NCI-H226 (cell line): ENCODE measurements at places on chromosomes 1 and 21.
A peak's percentile ranks its signal among the peaks of the same experiment; 100 is the strongest.

DNA sequence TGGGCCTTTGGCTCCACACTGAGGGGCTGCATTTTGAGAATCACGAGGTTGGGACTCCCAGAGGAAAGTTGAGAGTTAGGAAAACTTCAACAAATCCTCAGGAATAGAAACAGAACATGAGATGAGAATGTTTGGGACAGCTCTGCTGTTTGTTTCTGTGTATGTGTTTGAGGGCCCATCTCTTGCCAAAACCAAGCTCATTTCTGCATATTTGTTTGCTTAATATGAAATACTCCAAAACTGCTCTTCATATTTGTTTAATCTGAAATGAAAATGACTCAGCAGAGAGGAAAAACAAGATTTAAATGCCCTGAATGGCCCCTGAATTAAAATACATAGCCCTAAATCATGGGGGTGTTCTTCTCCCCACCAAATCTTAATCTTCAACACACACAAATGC lies 78.1 kb downstream of the DDR2 start:
- DNase-seq, result no peak

DNA sequence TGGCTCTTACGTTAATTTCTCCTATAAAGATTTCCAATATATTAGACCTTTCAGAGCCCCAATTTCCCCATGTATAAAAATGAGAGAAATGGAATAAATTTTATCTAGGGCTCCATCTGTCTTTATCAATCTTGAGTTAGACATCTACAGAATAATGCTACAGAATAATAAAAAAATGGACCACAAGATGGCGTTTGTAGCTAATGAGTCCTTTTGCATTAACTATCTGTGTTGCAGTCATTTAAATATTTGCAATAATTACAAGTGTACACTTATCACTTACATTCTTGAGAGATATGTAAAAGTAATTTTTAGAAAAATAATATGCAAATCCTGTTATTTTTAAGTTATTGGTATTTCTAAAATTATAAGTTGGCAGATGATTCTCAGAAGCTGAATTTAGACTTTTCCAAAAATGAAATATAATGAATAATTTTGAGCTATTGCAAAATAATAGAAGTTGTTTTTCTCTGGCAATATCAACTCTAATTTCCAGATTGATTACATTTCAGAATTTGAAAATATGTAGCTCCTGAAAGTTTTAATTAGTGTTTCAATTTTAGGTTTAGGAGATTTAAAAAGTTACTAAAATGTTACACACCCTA lies 87.7 kb downstream of the SNX7 start:
- no peak for DNase-seq

DNA sequence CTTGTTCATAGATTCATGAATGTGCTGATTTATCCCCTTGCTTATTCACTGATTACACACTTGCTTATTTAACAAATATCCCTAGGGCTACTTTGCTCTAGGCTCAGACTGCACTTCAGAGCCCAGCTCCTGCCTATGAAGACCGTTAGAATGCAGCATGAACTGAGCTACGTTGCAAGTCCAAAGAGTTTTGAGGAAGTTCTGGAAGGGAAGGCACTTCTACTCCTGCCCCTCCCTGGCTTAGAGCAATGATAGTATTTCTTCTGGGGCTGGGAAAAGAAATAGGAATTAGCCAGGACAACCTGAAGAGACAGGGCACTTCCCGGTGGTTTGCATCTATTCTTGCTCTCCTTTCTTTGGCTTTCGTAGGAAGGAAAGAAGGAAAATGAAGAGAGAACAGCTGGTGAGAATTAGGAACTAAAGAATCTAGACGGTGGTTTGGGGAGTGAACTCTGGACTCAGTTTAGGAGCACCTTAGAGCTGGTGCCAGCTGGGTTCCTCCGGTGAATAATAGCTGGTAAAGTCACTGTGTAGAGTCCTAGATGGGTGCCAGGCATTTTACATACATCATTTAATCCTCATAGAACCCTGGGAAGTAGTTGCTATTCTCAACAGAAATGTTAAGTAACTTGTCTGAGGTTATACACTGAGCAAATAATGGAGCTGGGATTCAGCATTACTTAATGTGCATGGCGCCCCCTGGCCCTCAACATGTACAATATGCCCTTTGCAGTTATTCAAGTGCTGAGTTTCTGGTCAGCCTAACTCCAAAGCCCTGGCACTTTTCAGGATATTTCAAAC lies 65.9 kb downstream of the NDUFS5 start:
- DNase-seq, result peak; percentile 36

GRCh38 chr1:204141131-204141530 lies 10.7 kb downstream of the ETNK2 start:
- DNase-seq, result no peak

DNA sequence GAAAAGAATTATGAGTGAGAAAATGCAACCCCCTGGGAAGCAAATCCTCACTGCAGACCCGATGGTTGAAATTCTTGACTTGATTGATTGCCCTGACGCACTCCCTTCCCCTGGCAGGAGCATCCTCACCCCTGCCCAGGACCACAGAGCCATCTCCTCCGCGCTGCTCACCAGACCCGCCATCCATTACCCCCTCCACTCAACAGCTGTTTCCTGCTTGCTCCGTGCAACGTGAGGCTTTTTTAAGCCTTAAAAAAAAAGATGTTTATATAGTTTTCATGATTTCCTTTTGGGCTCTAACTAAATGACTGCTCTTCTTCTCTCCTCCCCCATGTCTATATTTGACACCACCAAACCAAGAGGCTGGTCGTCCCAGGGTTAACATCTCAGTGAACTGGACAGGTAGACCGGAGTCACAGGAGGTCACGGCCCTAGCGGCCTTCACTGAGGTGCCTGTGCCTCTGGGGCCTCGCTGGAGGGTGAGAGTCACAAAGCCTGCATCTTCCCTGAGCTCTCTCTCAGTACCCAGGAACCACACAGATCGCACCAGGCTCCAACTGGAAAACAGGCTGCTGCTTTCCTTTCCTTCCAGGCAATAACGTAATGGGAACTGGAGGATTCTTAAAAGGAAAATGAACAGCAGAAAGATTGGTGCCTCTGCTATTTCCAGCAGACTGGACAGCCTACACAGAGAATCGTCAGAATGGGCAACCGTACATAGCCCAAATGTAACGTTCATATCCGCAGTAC lies 49.8 kb downstream of the ZBTB18 start:
- no peak for DNase-seq
